Stimulated activated CD4-positive, alpha-beta T cell treated with anti-CD3 and anti-CD28 coated beads, Interleukin-4, amount 100 ng/mL, for 1 hour (primary cell): ENCODE measurements at places on chromosomes 2 and 18.

GRCh38 chr18:29547626-29548025, 1370.7 kb upstream of the CDH2 start:
- DNase-seq: no peak

DNA sequence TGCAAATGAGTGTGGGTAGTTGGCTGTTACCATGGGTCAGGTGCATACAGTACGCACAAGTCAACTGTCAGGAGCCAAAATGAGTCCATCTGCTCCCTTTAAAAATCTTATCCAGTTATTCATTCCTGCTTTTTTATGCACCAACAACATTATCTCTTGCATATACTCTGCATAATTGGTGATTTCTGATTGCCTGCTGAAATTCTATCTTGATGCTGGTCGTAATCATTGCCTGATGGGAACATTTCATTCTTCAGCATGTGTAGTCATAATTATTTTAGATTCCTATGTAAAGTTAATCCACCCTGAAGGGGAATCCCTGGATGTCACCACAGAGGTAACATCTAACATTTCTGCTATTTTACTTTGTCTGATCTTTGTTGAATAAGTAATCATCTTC, 102.2 kb upstream of the RND3 start:
- no peak for DNase-seq

DNA sequence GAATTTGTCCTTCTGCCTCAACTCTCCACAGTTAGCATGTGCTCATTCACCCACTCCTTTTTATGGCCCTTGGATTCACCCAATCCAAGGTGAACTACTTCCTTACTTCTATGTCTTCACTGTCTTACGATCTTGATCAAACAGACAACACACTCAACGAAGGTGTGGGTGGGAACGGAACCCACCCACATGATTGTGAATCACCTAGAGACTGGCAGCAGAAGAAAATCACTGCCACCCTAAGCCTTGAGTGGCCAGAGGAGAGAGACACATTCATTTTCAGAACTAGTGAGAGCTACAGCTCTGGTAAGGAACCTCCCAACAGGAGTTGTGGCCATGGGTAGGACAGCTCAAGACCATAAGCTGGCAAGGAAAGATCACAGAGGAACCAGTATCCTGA, 194.3 kb downstream of the PLCL1 start:
- no peak for DNase-seq

DNA sequence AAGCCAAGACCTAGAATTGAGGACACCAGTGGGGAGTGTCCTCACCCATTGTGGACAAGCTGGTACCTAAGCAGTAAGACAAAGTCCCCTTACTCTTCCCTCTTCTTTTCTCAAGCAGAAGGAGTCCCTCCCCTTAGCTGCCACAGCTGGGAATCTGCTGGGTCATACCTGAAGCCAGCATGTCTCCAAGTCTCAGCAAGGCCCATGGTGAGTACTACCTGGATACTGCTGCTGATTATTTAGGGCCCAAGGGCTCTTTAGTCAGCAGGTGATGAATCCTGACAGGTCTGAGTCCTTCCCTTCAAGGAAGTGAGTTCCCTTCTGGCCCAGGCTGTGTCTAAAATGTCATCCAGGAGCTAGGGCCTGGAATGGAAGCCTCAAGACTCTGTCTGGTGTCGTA, 198.6 kb upstream of the STK17B start:
- no peak for DNase-seq

DNA sequence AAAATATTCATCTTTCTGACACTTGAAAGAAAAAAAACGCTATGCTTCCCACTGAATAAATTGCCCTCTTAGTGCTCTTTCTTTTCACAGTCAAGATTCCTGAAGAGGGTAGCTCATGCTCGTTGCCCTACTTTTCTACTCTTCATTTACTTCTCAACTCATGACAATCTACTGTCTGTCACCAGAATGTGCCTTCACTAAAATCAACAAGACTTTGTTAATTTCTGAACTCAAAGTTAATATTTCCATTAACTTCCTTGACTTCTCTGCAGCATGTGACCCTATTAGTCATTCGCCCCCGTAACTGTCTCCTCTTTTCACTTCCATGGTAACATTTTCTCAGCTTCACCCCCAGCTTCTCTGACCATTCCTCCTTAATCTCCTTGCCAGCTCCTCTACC, 98.9 kb upstream of the MAPRE2 start:
- DNase-seq: no peak

- no peak for DNase-seq
Measured at GRCh38 chr2:67240507-67240906, 156.6 kb upstream of the ETAA1 start.

- DNase-seq: no peak
Measured at GRCh38 chr2:19739256-19739655, 162.5 kb downstream of the TTC32 start.

- peak; percentile 52 for DNase-seq
Measured at GRCh38 chr18:13568443-13569392, 157.6 kb downstream of the FAM210A start.

GRCh38 chr2:138507267-138507666, 5.7 kb downstream of the SPOPL start:
- no peak for DNase-seq

GRCh38 chr2:49070716-49071115, 83.6 kb downstream of the FSHR start:
- no peak for DNase-seq

DNA sequence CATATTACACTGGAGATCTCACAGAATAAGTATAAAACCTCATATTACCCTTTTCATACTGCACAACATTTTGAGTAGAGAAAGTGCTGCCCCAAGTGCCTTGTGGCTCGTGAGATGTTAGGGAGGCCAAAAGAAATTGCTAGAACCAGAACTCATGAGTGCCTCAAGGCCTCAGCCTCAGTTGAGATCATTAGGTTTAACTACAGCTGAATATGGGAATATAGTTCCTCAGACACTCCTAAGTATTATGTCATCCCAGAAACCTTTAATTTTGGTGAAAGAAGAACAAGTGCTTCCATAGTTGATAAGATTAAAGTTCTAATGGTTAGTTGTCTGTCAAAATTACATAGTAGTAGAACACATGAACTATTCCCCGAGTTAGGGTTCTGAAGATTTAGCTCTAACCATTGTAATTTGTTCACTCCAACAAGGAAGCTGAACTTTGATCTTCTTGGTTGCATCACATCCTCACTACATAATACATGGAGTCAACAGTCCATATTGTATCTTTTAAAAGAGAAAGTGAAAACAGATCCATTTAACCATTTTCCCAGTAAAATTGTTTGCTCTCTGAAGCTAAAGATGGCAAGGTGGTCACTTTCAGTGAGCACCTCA, 9.6 kb upstream of the AQP4 start:
- DNase-seq: no peak

GRCh38 chr2:233464531-233465240, 101.9 kb downstream of the USP40 start:
- DNase-seq: no peak

- no peak for DNase-seq
Measured at GRCh38 chr2:240619506-240620148, 5.7 kb upstream of the GPR35 start.

GRCh38 chr2:176146645-176147044, 4.7 kb upstream of the HOXD4 start:
- no peak for DNase-seq
